ENCODE measurements at places on chromosomes 2 and 18.

- DNase-seq = no peak
Observed at GRCh38 chr2:74072565-74072964, 75.1 kb downstream of the BOLA3 start.

DNA sequence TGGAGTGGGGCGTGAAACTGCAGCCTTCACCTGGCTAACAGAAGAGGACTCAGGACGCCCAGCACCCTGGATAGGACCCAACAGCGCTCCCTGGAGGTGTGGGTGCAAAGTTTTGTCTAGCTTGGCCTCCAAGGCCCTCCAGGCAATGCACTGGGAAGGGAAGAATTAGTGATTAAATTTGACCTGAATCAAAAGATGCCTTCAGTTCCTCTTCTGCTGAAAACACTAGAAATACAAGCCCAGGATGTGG lies 779 bp upstream of the TRIB2 start:
- DNase-seq = peak; percentile 81

GRCh38 chr2:150522269-150522668 lies 34.8 kb upstream of the RND3 start:
- no peak for DNase-seq

DNA sequence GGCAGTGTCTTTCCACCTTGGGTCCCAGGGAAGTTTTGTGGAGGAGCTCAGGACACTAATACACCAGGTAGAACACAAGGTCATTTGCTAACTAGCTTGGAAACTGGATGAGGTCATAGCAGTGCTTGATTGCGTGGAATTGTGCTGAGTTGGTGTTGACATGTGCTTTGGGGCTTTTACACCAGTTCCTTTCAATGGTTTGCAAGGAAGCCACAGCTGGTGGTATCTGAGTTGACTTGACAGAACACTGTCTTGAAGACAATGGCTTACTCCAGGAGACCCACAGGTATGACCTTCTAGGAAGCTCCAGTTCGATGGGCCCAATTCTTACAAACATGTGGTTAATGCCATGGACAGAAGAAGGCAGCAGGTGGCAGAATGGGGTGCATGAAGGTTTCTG lies 5.9 kb downstream of the CTLA4 start:
- no peak for DNase-seq

DNA sequence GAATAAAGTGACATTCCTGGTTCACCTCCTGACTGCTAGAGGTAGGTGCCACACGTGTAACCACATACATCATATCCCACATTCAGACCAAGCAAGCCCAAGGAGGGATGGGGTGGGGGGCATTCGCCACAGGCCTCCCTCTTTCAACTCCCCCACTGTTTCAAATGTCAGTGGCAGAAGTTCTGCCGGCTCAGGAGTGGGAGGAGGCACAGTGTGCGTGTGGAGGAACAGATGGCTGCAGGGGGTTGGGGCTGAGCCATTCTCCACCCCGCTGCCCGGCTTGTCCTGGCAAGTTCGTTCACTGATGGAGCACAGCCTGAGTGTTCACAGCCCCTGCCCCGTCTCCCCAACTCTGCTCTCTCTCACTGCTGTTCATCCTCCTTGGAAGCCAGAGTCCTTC lies 75.4 kb upstream of the TANC1 start:
- DNase-seq = peak; percentile 44

DNA sequence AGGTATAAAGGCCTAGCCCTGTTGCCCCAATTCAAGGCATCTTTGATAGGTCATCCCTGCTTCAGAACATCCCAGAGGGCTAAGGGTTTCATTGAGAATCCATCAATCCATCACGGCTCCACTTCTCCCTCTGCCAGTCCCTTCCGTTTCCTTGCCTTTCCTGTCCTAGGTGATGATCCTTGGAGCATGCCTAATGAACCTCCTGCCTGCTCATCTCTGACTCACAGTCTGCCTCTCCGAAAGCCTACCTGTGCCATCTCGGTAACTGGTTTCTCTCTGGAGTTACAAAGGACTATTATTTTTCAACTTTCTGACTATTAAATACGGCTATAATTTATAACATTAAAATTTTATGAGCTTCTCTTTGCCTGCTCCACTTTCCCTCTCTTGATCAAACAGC lies 36.7 kb upstream of the OSBPL6 start:
- DNase-seq = no peak

DNA sequence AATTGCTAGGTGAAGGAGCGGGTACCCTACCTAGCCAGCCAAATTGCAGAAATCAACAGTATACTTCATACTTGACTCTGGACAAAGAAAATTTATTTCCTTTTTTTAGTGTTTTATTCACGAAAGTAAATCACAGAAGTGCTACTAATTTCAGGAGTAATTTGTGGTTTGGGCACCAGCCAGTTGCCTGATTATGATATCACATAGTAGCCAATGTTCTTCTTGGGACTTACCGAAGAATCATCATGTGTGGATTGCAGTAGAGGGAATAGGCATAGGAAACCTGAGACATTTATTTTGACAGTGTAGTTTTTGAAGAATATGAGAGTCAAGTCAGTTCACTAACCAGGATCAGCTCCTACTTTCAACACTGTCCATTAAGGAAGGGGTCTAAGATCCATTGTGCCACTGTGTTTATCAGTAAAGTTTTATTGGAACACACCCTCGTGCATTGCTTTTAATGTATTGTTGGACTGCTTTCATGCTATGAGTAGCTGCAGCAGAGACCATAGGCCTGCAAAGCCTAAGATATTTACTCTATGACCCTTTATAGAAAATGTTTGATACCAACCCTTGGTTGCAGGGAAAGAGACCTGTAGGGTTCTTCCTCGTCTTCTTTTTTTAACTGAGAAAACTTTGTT lies 32.1 kb downstream of the TNFRSF11A start:
- DNase-seq = no peak

DNA sequence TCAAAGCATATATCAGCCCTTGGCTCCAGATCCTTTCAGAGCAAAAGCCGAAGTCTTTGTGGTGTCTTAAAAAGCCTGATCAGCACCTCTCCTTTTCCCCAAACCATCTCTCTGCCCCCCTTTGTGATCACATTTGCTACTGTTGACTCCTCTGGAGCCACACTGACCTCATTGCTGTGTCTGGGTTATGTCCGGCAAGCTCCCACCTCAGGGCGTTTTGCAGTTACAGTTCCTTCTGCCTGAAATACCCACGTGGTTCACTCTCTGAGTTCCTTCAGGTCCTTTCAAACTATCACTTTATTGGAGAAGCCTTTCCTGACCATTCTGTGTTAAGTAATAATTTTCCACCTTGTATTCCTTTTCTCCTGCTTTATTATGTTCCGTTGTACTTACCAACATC lies 11.8 kb downstream of the C2orf69 start:
- no peak for DNase-seq

- DNase-seq = no peak
Observed at GRCh38 chr18:23213200-23213599, 77.9 kb downstream of the CABLES1 start.

DNA sequence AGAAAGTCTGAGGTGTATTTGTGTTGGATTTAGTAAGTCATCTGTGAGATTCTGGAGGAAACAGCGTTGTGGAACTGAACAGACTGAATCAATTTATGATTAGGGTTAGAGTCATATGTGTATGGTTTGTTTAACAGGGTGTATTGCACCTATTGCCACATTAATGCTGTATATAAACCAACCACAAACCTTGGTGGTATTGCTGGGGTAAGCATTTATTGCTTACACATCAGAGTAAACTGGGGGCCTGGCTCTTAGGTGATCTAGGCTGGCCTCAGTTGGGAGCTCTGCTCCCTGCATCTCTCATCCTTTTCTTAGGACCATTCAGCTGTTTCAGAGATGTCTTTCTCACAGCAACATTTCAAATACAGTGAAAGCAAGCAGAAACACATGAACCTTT lies 59.7 kb upstream of the GRB14 start:
- no peak for DNase-seq

- no peak for DNase-seq
Observed at GRCh38 chr18:60069145-60069544, 169.3 kb downstream of the PMAIP1 start.

GRCh38 chr2:5121642-5122041 lies 570.5 kb upstream of the SOX11 start:
- DNase-seq = peak; percentile 63

- peak; percentile 16 for DNase-seq
Observed at GRCh38 chr2:70659551-70659950, 105.9 kb upstream of the TGFA start.

GRCh38 chr2:77207331-77207730 lies 314.8 kb downstream of the LRRTM4 start:
- no peak for DNase-seq

- DNase-seq = no peak
Observed at GRCh38 chr2:37769551-37769950, 98.1 kb upstream of the CDC42EP3 start.

GRCh38 chr2:130871843-130872740 lies 35.4 kb downstream of the ARHGEF4 start:
- DNase-seq = peak; percentile 72

DNA sequence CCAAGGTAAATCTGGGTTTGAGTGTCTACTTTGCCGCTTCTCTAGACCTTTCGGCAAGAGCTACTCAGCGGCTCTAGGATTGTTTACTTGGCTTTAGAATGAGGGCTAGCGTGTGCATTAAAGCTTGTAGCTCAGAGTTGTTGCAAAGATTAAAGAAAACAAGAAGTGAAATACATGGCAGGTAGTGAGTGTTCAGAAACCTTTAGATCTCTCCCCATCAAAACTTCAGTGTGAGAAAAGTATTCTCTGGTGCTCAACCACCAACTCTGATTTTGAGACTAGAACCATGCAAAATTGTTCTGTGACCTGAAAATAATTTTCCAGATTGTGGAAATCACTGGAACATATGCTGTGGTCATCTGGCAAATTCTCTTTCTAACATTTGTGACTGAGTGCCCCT lies 512.0 kb downstream of the CMPK2 start:
- DNase-seq = no peak

DNA sequence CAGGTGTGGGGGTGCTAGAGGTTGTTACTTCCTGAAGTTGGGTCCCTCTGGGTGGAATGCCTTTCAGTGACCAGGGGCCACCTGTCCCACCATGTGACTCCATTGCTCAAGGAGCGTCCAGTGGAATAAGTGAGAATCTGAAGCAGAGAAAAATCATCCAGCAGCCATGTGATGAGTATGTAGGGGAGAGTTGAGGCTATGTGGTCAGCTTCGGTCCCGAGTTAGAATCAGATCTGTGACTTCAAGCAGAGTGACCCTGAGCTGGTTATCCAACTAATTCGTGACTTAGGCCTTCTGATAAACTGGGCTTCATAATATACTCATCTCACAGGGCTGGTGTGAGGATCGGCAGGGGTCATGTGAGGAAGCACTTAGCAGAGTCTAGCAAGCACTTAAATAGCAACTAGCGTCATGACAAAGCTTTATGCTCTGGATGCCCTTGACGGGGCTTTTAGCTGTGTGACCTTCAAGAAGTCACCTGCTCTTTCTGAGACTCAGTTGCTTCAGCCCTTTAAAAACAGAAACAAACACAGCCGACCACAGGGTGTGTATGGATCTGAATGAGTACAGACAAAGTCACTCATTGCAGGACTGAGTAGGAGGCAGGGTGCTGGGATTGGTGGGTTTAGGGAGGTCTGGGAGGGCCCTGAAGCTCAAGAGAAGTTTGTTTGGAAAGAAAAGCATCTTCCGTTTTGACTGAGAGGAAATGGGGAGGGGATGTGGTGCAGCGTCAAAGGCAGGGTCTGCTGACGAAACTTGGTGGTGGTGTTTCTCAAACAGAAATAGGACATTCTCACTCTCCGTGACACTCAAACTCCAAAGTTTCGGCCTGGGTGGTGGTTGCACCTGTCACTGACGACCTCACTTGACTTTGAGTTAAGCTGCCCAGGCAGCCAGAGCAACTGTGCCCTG lies 264.0 kb upstream of the CXCR4 start:
- DNase-seq = no peak
